ENCODE measurements at places on chromosomes 13 and 19. TPM values are rescaled to one million over a fixed set of nuclear protein-coding genes. Genes with fewer than 3 reads are reported as not detected.

C13orf42 gene
- total RNA-seq: 5.9 TPM

KCNN4 gene
- total RNA-seq: 0.62 TPM

CALR3 gene
- 0.52 TPM for total RNA-seq

ZNF544 gene
- 35.4 TPM for total RNA-seq

JAK3 gene
- total RNA-seq: 2.5 TPM

DNA sequence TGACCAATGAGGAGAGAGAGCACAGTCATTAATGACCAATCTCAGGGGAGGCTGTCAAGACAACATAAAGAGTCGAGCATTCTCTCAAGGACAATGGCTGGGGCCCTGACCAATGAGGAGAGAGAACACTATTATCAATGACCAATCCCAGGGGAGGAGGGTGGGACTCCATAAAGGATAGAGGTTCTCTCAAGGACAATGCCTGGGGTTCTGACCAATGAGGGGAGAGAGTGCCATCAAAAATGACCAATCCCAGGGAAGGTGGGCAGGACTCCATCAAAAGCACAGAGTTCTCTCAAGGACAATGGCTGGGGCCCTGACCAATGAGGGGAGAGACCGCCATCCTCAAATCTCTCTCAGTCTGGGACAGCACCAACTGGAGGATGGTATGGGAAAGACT is 3.3 kb upstream of the KLK11 start:
- peak; percentile 66 for DNase-seq

GRCh38 chr19:30237140-30237539 is 135.0 kb upstream of the ZNF536 start:
- peak; percentile 65 for DNase-seq

- DNase-seq: no peak
These were observed 483.1 kb downstream of the GPC6 start for GRCh38 chr13:93709506-93710244.

GRCh38 chr13:49774376-49775005 is 18.0 kb downstream of the KPNA3 start:
- DNase-seq: no peak

DNA sequence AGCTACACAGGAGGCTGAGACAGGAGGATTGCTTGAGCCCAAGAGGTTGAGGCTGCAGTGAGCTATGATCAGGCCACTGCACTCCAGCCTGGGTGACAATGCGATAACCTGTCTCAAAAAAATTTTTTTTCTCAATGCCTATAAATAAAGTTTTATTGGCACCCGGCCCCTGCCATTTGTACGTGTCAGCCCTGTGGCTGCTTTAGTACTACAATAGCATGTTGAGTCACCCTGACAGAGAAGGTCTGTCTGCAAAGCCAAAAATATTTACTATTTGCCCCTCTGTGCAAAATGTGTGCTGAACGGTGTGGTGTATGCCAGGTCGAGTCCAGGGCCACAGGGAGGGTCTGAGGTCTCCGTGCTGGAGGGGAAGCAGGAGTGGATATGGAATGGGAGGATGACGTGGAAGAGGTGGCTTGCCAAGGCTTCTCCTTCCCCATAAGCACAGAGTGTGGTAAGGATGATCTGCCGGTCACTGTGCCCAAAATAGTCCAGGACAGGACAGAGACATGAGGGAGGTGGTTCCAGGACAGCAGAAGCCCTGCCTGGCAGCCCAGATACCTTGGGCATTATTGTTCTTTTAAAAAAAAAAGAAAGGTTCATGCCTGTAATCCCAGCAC is 10.0 kb downstream of the NMRK2 start:
- DNase-seq: no peak

GRCh38 chr13:41383386-41383785 is 72.3 kb downstream of the NAA16 start:
- DNase-seq: no peak

- DNase-seq: no peak
These were observed 18.1 kb downstream of the RNASEH2B start for GRCh38 chr13:50927701-50928100.

GRCh38 chr13:50255639-50256038 is 240.4 kb downstream of the KCNRG start:
- DNase-seq: no peak

- no peak for DNase-seq
These were observed 44.5 kb downstream of the VWA8 start for GRCh38 chr13:41916173-41916954.

DNA sequence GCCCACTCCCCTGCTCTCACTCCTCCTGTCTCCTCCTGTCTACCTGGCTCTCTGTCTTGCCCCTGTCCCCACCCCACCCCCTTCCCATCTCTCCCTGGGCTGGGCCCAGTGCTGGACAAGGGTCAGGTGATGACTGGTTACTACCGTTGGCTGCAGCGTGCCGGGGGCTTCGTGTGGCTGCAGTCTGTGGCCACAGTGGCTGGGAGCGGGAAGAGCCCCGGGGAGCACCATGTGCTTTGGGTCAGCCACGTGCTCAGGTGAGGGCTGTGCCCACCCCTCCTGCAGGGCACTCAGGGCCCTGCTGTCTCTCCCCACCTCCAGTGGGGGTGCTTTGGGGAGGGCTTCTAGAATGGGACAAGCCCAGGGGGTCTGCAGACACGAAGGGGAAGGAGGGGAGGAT is 7.6 kb downstream of the TMEM160 start:
- peak; percentile 35 for DNase-seq

- peak; percentile 34 for DNase-seq
These were observed 1.6 kb downstream of the ESD start for GRCh38 chr13:46795321-46795720.

- peak; percentile 89 for DNase-seq
These were observed 5.2 kb downstream of the SYDE1 start for GRCh38 chr19:15112385-15112784.

- DNase-seq: no peak
These were observed 12.0 kb downstream of the B3GNT3 start for GRCh38 chr19:17806945-17807344.

GRCh38 chr19:2045501-2046045 is 5.5 kb downstream of the MKNK2 start:
- DNase-seq: peak; percentile 57

DNA sequence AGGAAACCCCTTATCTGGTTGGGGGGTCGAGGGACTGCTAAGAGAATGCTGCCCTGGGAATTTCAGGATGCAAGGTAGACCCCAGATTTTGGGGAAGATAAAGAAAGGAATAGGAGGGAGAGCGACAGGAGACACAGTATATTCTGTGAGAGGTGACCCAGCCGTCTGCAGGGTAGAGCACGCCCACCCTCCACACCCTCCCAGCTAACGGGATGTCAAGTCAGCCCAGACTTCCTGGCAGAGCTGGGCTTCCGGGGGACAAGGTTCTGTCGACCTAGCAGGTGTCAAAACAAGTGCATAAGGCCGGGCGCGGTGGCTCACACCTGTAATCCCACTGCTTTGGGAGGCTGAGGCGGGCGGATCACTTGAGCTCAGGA is 695 bp upstream of the PRR36 start:
- DNase-seq: no peak

DNA sequence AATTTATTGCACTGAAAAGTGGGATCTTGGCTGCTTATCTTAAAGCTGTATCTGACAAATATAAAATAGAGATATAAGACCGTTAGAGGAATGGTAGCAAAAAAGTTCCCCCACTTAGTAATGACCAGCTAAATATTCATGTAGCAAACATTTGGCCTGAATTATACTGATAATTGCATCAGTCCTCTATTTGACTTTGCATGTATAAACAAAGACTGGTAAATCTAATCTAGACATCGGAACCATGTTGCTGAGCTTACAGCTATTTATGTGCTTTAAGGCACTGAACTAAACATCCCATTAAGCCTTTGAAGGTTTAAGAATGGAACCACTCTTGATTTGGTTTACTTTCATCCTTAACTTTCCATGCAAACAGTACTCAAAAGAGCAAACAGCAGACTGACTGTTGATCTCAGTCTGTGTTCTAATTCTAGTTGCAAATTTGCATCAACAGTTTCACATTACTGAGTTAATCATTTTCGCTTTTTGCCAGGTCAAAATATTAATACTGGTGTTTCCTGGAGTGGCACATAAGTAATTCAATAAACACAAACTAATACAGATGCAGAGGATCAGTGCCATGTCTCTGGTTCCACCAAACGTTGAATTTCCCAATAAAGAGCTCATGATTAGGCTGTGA is 203.5 kb upstream of the HTR2A start:
- DNase-seq: no peak

DNA sequence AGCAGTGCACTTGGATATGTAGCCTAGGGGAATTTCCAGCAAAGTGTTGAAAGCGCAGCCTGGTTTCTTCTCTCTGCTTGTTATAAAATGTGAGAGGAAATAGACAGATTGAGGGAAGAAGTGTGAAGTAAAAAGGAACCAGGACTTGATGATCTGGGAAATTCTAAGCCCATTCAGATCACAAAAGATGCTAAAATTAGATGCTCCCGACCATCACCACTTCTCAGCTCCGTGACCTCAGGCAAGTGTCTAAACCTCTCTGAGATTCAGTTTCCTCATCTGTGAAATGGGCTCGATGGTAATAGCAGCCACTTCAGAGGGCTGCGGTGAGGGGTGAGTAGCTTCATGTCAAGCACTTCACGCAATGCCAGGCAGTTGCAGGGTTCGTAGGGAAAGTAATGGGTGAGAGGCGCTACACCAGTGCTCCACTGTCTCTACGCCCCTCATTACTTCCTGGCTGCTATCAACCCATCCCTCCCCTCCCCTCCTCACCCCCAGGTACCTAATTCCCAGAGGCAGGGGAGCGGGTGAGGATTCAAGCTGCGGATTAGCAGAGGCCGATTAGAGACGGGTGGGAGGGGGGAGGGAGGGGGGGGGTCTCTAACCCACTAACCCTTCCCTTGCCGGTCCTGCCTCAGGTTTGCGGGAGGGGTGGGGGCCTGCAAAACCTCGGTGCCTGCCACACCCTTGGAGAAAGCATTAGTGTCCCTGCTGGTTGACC is 9.0 kb upstream of the NFIC start:
- DNase-seq: peak; percentile 88

DNA sequence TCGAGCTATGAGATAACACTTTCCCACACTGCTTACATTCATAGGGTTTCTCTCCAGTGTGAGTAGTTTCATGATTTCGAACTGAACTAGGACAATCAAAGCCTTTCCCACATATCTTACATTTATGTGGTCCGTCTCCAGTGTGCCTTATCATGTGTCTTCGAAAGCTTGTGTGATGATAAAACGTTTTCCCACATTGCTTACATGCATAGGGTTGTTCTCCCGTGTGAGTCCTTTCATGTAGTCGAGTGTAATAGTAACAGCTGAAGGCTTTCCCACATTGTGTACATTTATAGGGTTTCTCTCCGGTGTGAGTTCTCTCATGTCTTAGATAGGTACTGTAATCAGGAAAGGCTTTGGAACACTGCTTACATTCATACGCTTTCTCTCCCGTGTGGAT is 16.3 kb downstream of the ZNF823 start:
- DNase-seq: no peak

DNA sequence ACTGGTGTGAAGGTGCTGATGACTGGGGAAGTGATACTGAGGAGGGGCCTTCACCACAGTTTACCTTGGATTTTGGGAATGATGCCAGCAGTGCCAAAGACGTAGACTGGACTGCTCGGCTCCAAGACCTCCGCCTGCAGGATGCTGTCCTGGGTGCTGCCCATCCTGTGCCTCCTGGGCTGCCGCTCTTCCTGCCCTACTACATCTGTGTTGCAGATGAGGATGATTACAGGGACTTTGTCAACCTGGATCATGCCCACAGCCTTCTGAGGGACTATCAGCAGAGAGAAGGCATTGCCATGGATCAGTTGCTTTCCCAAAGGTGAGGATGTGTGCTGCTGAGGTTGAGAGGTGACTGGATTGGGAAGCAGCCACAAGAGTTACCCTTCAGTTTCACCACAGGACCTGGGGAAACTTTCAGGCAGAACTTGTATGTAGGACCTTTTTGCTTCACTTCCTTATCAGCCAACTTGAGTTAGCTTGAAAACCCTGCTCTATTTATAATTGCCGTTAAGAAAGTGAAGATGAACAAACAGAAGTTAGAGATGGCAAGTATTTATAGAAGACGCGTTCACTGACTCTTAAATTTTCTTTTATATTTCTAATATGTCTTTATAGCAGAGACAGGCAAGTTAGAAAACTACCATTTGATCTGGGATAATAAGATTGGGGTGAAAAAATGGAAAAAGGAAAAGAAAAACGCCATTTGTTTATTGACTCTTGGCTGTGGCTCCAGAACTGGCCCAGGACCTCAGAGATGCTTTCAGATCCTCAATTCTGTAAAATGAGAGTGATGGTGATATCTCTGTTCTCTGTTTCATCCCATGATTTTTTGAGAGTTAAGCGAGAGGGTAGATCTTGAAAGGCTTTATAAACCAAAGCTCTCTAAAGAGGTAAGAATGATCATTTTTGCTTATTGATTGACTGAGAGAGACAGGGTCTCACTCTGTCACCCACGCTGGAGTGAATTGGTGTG is 5.3 kb downstream of the PDCD2L start:
- no peak for DNase-seq

- DNase-seq: peak; percentile 90
These were observed 42.3 kb downstream of the LYL1 start for GRCh38 chr19:13060233-13060963.

Measured in H7 (cell line).